ENCODE measurements at places on chromosomes 5 and 9.

GRCh38 chr9:16335788-16336580 lies 534.5 kb downstream of the BNC2 start:
- no peak for DNase-seq

DNA sequence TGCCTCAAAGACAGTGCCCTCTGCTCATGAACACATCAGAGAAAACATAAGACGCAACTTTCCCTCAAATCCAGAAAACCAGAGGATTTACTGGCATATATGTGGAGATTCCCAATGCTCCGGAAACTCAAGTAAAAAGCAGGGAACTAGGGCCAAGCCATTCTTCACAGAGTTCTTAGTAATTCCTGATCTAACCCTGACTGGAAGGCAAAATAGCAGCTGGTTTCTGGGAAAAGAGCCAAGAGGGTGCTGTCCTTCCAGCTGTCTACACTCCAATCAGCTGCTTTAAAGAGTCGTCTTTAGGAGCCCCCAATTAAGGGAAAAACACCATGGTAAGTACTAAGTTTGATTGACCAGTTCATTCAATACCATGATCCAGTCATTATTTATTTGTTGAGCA lies 49.6 kb downstream of the GNA14 start:
- DNase-seq = no peak

GRCh38 chr5:115381911-115382662 lies 85.6 kb upstream of the CCDC112 start:
- DNase-seq = no peak

DNA sequence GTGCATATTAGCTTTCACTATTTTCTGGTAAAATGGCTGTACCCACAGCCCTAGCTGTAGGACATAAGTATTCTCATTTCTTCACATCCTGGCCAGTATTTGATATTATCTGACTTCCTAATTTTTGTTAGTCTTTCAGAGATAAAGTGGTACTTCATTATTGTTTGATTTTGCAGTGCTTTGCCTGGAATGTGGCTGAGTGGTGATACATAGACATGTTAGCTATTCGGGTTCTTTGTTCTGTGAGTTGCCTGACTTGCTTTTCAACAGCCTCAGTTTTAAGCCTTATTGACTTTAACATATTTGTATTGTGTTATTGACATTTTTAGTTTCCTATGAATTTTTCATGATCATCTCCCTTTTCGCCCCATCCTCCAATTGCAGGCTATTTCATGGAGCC lies 161.1 kb downstream of the GABBR2 start:
- DNase-seq = no peak

- DNase-seq = no peak
These were observed 128.7 kb downstream of the CDC42SE2 start for GRCh38 chr5:131392466-131393095.

Measured in cerebellar nuclear complex (tissue), 1 donor.